ENCODE measurements at places on chromosomes 3 and 15.

GRCh38 chr3:72311425-72311824, 526.5 kb upstream of the PROK2 start:
- no peak for DNase-seq

DNA sequence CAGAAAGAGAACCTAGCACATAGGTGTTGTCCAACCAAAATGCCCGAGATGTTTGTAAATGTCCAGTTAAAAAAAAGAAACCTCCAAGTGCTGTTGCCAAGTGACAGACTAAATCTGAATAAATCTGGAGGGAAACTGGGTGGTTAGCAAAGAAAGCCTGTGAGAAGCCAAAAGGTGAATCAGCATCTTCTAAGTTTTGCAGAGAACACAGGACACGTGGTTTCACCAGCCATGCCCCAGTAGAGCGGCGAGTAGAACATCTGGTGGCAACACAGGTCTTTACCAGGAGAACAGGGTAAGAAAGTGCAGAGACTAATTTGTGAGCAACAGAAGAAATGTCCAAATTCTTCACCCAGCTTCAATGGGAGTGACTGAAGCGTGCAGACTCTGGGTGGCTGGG, 986.0 kb downstream of the ROBO2 start:
- DNase-seq = no peak

DNA sequence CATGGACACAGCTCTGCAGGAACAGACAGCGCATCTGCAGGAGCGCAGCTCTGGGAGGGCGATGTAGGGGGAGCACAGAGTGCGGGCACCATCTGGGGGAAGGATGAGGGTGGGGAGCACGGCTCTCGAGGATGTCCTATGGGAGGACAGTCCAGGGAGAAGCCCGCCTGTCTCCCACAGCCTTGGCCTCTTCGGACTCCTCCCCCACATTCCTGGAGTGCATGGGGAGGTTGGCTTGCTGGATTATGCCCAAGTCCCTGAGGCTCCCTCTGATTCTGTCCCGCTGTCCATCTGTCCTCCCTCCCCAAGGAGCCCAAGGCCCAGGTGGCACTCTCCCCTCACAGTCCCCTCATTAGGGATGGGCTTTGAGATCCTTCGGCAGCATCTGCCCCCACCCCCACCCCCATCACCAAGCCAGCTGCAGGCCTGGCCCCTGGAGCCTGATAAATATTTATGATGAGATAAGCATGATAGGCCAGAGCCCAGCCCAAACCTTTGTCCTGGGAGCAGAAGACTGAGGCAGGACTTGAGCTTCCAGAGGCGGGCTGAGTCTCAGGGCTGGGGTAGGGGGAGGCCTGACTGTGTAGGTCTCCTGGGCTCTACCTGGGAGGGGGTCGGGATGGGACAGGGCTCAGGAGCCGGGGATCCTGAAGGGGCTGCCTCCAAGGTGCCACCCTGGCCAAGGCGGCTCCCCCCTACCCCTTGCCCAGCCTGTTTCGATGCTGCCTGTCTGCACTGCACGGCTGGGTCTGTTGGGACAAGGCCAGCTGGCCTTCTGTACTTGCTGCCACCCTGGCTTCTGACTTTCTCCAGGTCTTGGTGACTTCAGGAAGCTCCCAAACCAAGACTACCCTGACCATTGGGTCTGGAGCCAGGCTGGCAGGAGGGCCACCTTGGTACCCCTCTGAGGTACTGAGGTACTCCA, 28.6 kb upstream of the SEMA3F start:
- DNase-seq = no peak

DNA sequence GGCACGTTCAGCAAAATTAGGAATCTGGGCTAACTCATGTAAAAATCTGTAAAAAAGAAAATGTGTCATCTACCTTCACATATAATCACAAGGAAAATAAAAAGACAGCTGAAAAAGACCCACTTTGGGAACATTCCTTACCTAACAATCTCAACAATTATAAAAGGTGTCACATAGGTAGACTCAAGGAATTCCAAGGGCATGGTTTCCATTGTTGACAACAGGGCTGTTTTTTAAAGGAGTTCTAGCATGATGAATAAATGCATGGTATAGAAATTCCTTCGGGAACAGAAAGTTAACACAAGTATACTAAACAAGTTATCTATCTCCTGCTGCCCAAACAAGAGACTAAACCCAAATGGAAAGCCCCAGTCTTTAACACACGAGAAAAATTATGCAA, 184.2 kb downstream of the GREM1 start:
- DNase-seq = no peak

DNA sequence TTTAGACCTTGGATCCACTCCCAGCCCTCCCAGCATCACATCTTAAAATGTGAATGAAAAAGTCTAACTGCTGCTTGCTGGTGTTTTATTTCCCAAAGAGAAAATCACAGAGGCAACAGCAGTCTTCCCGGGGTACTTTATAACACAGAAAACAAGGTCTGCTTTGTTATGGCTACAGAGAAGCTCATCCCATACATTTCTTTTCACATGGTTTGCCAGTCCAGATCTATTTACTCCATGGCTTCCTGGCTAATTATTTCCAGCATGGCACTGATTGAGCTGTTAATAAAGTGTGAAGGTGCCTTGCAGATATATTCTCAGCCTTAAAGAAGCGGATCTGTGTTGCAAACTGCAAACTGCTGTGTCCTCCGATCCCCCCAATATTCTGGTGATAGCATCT, 466.1 kb upstream of the CFAP20DC start:
- no peak for DNase-seq

- DNase-seq = no peak
Measured at GRCh38 chr3:161187046-161187445, 34.1 kb upstream of the NMD3 start.

DNA sequence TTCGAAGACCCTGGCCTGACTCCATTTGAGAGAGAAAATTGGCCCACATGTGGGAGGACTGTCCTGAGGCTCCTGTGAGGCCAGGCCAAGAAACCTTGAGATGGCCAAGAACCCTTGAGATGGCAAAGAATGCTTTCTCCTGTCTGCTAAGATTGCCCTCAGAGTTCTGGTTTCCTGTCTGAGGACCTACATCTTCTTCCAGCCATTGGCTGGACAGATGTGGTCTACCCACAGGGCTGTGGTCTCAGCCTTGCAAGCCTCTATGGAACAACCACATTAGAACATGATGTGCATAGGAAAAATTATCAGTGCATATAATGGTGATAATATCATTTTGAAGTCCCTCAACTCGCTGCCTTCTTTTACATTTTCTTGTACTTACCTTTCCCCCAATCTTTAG, 10.8 kb upstream of the RASA2 start:
- DNase-seq = no peak

DNA sequence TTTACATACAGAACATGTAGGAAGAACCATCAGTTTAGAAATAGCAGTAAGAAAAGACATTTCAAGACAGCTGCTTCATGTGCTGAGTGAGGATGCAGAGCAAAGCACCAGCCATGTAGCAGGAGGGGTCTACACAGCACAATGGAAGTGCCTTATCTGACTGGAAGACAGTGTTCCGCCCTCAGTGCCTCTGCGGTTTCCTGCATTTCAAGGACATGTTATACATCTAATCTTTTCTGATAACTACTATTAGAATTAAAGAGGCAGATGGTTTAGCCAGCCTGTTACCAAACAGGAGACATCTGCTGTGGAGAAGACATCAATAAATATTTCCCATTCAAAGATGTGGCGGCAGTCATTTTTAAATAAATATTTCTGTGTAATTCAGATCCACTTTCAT, 10.6 kb downstream of the LSG1 start:
- no peak for DNase-seq

DNA sequence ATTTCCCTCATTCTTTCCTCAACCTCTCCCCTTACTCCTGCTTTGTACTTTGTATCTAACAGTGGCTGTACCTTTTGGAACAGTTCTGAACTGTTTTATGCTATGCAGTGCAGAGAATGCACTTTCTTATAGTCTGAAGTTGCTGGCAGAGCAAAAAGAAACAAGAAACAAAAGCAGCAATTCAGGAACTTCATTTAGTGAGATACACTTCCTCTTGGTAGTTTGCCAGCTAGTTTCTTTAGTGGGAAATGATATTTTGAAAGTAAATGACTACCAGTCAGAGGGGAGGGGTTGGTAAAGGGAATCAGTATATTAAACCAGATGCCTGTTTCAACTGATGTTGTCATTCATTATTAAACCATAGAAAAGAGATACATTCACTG, 55.0 kb upstream of the CHD2 start:
- no peak for DNase-seq

DNA sequence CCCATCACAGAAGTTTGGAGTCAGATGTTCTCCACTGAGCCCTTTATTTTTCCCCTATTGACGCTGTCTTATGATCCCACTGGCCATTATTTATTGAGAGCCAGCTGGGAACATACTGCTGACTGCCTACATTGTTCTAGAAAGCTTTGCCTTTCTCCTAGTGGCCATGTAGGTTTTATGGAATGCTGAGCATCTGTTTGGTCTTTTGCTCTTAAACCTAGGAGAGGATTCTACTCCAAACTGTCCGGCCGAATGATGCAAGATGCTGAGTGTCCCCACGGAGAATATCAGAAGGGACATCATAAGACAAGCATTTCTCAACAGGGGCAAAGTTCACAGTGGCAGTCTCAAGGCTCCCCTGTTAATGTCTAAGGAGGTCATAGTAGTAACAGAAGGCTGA, 171.4 kb downstream of the ARRDC4 start:
- DNase-seq = no peak

DNA sequence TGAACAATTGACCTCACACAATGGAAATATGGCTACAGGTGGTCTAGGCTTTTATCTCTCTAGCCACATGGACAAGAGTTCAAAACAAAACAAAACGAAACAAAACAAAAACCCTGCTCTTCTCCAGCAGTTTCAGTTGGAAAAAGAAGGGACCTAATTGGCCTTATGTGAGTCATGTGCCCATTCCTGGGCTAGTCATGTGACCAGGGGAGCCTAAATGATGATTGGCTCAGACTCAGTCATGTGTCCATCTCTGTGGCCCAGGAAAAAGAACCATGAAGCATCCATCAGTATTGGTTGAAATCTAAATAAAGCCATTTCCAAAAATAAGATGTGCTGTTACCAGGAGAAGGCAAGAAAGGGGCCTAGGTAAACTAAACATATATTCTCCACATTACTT, 96.8 kb downstream of the ANXA2 start:
- DNase-seq = no peak

DNA sequence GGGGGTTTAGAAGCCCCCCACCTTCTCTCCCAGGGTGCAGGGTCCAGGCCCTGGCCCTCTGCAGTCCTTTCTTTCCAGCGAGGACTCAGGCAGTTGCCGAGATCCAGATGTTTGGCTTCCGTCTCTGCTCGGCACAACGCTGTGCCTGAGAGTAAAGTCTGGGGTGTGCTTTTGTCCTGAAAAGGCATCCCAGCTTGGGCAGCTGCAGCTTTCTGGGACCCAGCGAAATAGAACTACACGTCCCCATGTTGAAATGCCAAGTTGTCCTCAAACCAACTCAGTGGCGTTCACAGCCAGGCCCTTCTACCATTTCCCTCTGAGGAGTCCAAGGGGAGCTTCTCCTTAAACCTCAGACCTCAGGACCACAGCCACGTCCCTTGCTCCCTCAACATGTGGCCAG, 23.1 kb downstream of the FGD5 start:
- no peak for DNase-seq

- DNase-seq = no peak
Measured at GRCh38 chr15:35505809-35506208, 40.2 kb downstream of the DPH6 start.

DNA sequence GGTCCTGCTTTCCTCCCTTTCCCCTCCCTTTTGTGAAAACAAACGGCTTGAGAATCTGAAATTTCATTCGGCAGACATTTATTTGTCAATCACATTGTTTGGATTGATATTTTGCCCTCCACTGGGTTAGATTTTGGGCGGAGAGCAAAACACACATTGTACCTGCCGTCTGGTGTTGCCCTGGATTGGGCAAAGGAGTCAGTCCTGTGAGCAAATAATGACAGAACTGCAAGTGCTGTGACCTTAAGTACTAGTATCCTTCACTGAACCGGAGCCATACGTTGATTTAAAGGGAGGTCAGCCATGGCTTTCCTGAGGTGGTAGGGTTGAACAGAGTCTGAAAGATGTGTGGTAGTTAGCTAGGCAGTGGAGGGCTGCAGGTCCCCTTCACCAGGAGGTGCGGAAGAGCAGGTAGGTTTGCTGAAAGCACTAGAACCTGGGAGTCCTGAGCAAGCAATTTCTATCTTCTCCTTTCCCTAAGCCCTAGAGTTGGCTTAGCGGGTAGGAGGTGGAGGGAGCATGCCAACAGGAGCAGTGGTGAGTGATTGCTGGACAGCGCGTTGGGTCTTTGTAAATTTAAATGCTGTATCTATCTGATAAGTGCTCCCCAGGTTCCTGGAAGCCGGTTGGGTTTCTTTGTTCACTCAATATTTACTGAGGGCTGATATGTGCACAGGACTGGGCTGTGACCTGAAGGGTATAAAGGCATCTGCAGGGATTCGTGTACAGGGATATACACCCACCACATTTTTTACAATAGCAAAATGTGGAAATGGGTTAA, 2.0 kb downstream of the PDIA5 start:
- DNase-seq = no peak

- DNase-seq = no peak
Measured at GRCh38 chr3:5226783-5227182, 39.3 kb downstream of the EDEM1 start.

DNA sequence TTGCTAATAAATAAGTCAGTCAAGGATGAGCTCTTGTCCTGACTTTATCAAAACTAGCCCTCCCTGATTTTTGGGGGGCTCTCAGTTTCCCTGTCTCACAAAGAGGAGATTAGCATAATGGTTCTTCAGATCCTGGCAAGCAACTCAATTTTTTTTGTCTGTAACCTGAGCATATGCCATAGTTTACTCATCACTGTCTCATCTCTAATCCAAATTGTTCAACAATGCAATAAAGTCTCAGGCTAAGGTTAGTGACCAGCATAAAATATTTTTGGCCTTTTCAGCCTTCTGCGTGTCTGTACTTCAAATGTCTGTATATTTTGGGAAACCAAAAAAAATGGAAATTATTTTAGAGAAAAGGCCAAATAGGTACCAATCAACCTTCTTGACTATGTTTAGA, 465.6 kb upstream of the TPRG1 start:
- no peak for DNase-seq

All from head of caudate nucleus (tissue), 42 donors.